ENCODE measurements at places on chromosomes 1 and 21.
A peak's percentile ranks its signal among the peaks of the same experiment; 100 is the strongest.

DNA sequence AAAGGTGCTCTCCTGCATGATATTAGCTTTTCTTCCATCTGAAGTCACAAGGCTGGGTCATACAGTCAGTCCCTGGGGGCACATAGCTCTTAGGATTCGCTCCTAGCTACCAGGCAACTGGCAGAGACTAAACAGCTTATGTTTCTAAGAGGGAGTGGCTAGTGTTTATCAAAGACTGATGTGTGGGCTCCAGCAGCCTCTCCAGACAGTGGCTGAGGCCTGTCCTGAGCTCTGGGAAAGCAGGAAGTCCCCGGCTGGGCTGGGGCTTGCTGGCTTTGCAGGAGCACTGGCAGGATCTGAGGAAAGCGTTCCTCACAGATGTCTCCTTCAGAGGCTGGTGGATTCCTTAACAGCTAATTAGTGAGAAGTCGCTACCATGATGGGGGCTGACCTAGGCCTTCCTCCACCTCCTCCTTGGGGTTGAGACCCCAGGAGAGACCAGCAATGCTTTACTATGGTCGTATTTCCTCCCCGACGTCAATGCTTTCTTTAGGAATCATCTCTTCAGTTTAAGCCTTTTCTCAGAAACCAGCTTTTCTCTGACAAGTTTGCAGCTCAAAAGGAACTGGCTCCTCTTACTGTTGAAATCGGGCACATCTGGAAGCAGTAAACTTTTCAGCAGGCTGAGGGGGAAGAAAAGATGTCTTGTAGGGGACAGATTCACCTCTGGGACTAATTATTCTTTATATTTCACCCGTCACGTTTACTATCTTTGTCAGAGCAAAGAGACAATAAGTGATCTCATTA lies 33.5 kb upstream of the HHAT start:
- DNase-seq = no peak

DNA sequence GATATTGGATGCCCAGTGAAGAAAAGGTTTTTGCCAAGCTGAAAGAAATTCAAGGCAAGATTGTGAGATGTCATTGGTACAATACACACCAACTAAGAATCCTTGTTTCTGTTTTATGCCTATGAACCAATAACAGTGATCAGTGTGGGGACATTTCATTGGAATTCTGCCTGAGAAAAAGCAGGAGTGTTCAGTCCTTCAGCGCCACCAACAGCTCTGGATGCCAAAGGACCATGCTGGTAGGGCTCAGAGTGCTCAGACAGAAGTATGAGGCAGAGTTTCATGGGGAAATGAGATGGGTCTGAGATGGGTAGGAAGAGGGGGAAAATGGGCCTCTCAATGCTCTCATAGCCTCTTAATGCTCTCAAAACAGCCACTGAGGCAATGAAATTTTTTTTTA lies 56.5 kb downstream of the GABPA start:
- no peak for DNase-seq

DNA sequence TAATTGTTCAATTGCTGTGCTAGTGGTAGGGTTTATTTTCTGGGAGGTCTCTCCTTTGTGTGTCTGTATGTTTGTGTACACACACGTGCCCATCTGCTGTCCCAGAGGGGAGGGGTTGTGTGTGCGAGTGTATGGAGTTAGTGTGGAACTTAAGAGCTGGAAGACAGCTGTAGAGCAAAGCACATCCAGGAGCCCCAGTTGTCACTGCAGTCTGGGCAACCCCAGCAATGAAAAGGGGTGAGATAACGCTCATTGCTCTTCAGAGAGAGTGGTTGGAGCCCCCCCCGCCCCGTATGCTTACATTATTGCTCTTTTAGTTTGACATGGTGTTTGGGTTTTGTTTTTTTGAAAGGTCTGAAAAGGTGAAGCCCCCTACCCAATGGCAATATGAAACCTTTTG lies 36.9 kb downstream of the NCF2 start:
- DNase-seq = no peak

DNA sequence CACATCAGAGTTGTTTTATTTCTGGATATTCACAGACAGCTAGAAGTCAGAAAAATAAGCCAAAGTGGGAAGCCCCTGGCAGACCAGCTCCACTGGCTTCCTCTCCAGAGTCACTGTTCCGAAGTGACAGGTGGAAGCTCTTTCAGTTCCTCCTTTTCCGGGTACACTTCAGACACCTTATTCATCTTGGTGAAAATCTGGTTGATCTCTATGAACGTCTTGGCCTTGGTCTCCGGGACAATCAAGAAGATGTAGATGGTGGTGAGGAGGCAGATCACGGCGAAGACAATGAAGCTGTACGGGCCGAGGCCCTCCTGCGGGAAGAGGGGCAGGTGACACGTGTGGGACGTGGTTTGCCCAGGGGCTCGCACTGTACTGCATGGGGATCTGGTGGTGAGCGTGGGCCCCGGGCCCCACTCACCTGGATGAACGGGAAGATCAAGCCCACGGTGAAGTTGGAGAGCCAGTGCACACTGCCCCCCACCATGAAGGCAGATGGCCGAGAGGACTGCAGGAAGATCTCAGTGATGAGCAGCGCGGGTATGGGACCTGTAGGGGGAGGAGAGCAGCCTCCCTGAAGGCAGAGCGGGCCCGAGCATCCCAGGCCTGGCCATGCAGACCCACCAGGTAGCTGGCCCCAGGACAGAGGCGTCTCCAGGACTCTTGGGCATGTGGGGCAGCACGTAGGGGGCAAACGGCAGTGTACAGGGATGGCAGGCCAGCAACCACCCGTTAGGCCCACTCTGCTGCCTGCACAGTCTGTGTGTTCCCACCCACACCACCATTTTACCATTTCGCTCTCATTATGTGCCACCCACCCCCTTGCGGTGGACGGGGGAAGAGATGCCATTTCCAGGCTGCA lies 11.5 kb upstream of the SLC2A7 start:
- no peak for DNase-seq

DNA sequence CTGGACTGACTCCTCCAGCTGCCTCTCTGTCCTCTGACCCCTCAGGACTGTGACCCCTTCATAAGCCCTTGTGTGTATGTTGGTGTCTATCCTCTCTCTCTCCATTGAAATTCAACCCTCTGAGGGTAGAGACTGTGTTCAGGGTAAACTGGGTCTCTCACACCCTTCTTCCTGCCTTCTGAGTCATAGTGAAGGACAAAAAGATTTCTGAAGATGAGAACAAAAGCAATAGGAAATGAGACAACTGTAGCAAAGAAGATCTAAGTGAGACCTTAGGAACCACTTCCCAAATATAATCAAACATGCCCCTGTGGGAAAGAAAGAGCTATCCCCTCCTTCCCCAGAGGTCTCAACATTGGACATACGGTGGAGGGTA lies 16.9 kb downstream of the NUAK2 start:
- DNase-seq = no peak

- DNase-seq = no peak
Measured at GRCh38 chr1:1205769-1206375, 520 bp downstream of the TNFRSF18 start.

DNA sequence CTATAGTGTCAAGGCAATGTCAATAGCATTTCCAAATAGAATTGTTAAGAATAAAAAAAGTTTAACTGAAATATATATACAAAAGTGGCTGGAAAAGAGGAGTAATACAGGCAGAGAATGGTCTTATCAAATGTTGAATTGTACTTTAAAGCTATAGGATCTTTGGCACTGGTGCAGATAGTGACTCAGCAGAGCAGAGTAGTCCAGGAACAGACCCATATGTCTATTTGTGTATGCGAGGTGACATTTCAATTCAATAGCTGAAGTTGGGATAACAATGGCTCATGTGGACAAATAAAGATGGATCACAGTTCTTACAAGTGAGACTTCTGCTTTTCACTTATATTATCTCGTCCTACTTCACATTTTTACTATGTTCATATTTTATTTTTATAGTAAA lies 543.0 kb upstream of the B3GALT2 start:
- no peak for DNase-seq

DNA sequence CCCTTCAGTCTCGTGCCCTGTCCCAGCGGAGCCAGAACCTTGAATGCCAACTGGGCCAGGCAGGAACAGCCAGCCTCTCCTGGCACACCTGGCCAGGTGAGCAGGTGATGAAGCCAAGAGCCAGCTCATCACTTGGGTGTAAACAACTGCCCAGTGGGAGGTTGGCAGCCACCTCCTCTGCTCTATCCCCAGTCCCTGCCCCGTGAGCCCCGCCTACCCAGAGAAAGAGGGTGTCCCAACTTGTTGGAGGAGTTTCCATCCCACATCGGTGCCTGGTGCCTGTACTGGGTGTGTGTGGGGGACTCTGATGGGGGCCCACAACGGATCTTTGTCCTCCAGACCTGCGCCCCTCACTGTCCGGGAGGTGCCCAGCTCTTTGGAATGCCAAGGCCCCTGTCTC lies 17.8 kb upstream of the FAM131C start:
- no peak for DNase-seq

DNA sequence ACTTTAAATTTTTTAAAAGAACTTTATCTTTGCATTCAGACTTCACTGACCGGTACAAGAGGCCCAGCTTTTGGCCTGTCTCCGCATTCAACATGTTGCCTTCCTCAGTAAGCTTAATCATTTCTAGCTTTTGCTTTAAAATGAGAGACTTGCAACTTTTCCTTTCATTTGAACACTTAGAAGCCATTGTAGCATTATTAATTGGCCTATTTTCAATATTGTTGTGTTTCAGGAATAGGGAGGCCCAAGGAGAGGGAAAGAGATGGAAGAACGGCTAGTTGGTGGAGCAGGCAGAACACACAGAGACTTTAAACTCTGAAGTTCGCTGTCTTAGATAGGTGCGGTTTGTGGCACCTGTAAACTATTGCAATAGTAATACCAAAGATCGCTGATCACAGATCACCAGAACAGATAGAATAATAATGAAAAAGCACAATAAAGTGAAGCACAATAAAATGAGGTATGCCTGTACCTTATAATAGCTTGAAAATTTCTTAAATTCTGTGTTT lies 31.4 kb downstream of the RABGAP1L start:
- DNase-seq = no peak

- DNase-seq = no peak
Measured at GRCh38 chr21:31233711-31234110, 110.3 kb downstream of the TIAM1 start.

GRCh38 chr1:233240371-233240770 lies 55.2 kb downstream of the PCNX2 start:
- no peak for DNase-seq

DNA sequence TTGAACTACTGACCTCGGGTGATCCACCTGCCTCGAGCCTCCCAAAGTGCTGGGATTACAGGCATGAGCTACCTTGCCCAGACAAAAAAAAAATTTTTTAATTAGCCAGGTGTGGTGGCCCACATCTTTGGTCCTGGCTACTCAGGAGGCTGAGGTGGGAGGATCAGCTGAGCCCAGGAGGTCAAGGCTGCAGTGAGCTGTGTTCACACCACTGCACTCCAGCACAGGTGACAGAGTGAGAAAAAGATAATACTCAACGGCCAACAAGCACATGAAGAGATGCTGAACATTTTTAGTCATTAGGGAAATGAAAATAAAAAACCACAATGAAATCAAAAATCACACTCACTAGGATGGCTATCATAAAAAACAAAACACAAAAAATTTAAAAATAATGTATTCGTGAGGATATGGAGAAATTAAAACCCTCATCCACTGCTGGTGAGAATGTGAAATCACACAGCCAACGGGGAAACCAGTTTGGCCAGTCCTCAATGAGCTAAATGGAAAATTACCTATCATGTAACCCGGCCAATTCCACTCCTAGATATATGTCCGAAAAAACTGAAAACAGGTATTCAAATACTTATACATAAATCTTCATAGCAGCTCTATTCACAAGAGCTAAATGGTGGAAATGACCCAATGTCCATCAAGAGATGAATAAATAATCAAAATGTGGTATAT lies 41.2 kb downstream of the ENAH start:
- no peak for DNase-seq

- DNase-seq = peak; percentile 90
Measured at GRCh38 chr1:154328318-154329151, 3.2 kb downstream of the ATP8B2 start.

DNA sequence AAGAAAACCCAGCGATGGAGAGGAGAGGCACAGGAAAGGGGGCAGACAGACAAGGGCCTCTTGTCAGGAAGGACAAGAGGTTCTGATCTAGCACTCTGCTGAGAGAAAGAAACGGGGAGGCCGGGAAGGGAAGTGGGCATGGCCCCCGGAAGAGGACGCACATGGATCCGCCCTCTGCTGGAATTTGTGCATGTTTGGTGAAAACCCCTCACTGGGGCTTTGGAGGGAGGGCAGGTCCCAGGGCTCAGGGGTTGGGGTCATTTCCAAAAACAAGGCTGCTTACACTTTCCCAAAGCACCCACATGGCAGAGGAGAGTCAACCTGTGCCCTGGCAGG lies 32.4 kb upstream of the ECE1 start:
- no peak for DNase-seq

- DNase-seq = no peak
Measured at GRCh38 chr21:44938772-44939531, 877 bp upstream of the SLX9 start.

DNA sequence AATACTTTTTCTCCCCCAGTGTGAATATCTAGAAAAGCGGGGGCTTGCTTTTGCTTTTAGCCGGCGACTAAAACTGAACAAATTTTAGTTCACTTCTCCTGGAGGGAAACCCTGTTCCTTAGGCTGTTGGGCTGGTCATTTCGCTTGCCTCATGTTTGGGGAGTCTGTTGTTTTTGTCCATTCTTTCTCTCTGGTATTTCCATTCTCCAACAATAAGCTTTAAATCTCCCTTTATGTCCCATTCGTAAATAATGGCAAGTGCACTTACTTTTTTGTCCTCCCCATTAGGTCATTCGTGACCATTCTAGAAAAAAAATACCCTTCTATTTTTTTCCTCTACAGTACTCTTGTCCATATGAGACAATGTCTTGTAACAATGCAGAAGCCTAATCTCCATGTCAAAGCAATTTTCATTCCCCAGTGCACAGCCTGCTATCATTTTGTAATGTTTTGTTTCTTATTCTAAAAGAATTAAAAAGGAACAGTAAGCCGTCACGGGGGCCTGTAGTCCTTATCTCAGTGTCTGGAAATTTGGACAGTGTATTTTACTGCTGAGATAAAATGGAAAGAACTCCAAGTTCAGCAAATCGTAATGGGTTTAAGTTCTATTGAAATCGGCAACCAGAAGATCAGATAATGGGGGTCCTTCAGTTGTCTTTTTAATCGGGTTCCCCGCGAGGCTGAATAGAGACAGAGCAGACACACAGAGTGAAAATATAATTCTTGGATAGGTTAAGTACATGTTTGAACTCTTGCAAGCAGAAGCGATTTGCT lies 21.8 kb downstream of the PROX1 start:
- DNase-seq = no peak

All from CD4-positive, alpha-beta T cell treated with Interleukin-21 for 1 hour (primary cell).